ENCODE measurements at places on chromosomes 3 and 15. TPM values are rescaled to one million over a fixed set of nuclear protein-coding genes. Genes with fewer than 3 reads are reported as not detected.

DNA sequence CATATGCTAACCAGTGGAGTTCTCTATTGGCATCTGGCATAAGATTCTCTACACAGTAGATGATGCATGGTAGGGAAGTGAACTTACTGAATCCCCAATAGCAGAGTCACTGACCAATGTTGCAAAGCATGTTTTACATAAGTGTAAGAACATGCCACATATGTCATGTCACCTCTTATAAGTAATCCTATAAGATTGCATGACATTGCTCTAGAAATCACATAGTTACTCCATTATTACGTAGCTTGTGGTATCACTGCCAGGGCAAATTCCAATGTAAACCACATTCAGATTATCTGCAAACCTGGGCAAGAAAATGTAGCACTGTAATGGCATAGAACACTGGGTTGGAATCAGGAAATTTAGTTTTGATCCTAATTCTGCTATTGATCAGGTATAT is 198.2 kb upstream of the UMPS start:
- no peak overlapping the region for H3K4me3 ChIP-seq
- H3K4me1 ChIP-seq: no peaks in the 10 kb centered on the region
- H3K27me3 ChIP-seq: no peaks in the 10 kb centered on the region
- no peak for DNase-seq
- no peaks in the 10 kb centered on the region for H3K36me3 ChIP-seq
- H3K27ac ChIP-seq: no peak overlapping the region

DNA sequence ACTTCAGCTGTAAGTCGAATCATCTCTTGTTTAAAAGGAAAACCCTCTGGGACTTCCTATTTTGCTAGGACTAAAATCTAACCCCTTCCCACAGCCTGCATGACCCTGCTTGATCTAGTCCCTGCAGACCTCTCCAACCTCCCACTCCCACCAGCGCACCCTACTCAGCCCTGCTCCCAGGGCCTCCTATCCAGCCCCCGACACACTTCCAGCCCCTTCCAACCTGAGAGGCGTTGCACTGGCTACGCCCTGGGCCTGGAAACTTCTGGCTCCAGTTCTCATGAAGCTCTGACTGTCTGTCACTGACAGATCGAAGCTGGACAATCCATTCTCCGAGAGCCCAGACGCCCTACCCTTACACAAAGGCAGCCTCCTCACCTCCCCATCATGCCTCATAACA is 21.8 kb downstream of the NTRK3 start:
- H3K36me3 ChIP-seq: no peaks in the 10 kb centered on the region
- no peaks in the 10 kb centered on the region for H3K27me3 ChIP-seq
- H3K4me3 ChIP-seq: no peak overlapping the region
- H3K4me1 ChIP-seq: no peaks in the 10 kb centered on the region
- H3K27ac ChIP-seq: no peak overlapping the region

DNA sequence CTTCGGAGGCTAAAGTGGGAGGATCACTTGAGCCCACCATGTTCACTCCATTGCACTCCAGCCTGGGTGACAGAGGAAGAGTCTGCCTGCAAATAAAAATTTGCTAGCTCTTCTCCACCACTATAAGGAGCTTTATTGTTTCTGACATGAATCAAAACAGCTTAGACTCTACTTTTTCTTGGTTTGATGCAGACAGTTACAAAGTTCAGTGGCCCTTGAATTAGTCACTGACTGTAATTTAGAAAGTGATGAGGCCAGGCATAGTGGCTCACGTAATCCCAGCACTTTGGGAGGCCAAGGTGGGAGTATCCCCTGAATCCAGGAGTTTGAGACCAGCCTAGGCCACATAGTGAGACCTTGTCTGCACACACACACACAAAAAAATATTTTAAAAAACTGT is 172.4 kb upstream of the CGNL1 start:
- no peak for DNase-seq
- H3K27me3 ChIP-seq: no peaks in the 10 kb centered on the region
- no peaks in the 10 kb centered on the region for H3K36me3 ChIP-seq
- H3K4me1 ChIP-seq: no peaks in the 10 kb centered on the region
- no peak overlapping the region for H3K27ac ChIP-seq
- no peak overlapping the region for H3K4me3 ChIP-seq

- H3K27ac ChIP-seq: no peak overlapping the region
- H3K27me3 ChIP-seq: no peaks in the 10 kb centered on the region
- no peak for DNase-seq
- no peak overlapping the region for H3K4me3 ChIP-seq
- H3K4me1 ChIP-seq: no peaks in the 10 kb centered on the region
Observed at GRCh38 chr15:25793354-25794050, 69.6 kb downstream of the ATP10A start.

- H3K4me1 ChIP-seq: peaks cover 15% of the 10 kb centered on the region
- H3K4me3 ChIP-seq: no peak overlapping the region
- H3K27me3 ChIP-seq: no peaks in the 10 kb centered on the region
- no peak overlapping the region for H3K27ac ChIP-seq
- peaks cover 10% of the 10 kb centered on the region for H3K36me3 ChIP-seq
Observed at GRCh38 chr15:51727141-51727897, 10.1 kb downstream of the LYSMD2 start.

DNA sequence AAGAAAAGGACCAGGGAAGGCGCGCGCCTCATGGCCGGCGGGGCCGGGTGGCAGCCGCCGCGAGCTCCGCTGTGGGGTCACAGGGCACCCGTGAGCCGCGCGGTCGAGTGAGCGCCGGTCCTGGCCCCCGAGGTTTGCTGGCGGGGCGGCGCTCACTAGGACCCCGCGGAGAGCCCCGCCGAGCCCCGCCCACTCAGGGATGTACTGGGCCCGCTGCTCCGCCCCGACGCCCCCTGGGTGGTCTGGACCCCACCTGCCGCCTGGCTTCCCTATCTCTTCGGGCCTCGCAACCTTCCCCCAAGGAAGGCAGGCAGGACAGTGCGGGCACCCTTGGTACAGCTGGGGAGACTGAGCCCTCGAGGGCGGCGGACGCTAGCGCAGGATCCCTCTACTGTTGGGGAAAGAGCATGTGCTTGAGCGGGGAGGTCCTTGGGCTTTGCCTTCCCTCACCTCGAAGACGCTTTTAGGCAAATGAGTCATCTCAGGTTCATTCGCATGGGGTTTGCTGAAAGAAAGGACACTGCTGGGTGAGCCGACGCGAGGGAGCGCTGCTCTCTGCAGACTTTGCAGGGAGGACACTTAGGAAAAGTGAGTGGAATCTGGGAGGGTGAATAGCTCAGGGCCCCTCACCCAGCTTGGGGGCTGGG is at the start of gene CHRNB4:
TSS of gene CHRNB4 (minus strand) at position 109 of the 647 bp plus-strand sequence. CDS start at position 32, 77 bp downstream.
- no peaks in the 10 kb centered on the region for H3K27me3 ChIP-seq
- no peak for DNase-seq
- H3K27ac ChIP-seq: no peak within 1 kb of the TSS
- H3K36me3 ChIP-seq: no peaks in the 10 kb centered on the region
- no peaks in the 10 kb centered on the region for H3K4me1 ChIP-seq

- DNase-seq: no peak
- no peaks in the 10 kb centered on the region for H3K36me3 ChIP-seq
- no peak overlapping the region for H3K27ac ChIP-seq
Observed at GRCh38 chr3:139180489-139180888, 135.8 kb upstream of the PRR23C start.

OR5K3 gene
- total RNA-seq: not detected
